ENCODE measurements at places on chromosomes 6 and 20.

DNA sequence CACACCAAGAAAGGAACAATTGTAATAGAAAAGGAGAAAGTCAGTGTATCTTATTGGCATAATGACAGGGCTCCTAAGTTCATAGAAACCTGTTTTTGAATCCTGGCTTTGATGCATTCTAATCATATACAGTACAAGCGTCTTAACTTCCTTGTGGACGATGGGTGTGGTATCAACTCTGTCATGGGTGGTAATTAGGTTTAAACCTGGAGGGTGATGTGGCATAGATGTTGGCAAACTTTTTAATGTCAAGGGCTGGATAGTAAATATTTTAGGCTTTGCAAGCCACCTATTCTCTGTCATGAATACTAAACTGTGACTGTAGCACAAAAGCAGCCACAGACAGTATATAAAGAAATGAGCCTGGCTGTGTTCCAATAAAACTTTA is 138.7 kb upstream of the EDN1 start:
- no peak for DNase-seq

DNA sequence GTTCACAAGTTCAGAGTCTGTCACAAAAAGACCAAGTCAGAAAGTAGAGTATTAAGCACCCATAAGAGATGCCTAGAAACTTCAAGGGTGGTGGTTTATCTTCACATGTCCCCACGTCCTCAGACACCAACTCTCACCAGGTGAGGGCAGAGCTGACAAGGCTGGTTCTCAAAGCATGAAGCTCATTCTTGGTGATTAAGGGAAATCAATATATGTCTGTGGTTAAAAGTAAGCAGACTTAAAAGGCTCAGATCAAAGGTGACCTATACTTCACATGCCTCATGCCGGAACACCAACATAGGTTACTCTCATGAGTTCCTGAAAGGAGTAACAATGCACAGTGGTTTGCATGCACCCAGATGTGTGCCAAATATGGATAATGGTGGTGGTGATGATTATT is 27.0 kb downstream of the IL17A start:
- no peak for DNase-seq

GRCh38 chr6:123619156-123619555 is 17.6 kb downstream of the TRDN start:
- no peak for DNase-seq

DNA sequence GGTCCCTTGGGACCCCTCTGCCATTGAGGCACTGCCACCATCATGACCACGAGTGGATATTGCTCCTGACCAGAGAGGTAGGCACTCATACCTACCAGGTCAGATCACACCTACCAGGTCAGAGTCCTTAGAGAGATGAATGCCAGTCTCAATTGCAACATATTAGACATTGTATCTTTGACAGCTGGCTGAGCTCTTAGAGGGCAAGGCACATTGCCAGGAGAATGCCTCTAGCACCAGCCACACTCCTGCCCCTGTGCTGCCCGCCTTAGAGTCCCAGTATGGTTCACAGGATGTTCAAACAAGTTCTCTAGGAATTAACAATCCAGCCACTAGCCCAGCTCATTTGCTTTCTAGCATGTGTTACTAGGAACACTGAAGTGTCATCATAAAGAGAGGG is 65.9 kb downstream of the TMEM244 start:
- no peak for DNase-seq

DNA sequence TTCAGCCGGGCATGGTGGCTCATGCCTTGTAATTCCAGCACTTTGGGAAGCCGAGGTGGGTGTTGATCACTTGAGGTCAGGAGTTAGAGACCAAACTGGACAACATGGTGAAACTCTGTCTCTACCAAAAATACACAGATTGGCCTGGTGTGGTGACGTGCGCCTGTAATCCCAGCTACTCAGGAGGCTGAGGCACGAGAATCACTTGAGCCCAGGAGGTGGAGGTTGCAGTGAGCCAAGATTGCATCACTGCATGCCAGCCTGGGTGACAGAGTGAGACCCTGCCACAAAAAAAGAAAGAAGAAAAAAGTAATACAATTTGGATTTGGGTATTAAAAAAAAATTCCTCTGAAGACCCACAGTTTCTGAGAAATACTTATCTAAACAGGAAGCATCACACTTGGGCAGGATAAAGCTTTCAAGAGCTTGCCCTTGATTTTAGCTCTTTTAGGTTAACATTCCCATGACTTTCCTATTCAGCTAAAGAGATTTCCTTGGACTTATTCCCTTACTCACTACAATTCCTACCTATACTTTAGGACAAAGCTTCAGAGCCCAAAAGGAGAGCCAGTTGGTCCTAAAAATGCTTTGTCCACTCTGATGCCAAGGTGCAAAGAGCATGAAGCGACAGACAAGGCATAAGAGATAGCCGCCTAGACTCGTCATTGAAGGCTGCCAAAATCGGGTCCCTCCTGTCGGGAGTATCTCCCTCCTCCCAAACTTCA is 1.9 kb downstream of the ELOVL2 start:
- DNase-seq: no peak

DNA sequence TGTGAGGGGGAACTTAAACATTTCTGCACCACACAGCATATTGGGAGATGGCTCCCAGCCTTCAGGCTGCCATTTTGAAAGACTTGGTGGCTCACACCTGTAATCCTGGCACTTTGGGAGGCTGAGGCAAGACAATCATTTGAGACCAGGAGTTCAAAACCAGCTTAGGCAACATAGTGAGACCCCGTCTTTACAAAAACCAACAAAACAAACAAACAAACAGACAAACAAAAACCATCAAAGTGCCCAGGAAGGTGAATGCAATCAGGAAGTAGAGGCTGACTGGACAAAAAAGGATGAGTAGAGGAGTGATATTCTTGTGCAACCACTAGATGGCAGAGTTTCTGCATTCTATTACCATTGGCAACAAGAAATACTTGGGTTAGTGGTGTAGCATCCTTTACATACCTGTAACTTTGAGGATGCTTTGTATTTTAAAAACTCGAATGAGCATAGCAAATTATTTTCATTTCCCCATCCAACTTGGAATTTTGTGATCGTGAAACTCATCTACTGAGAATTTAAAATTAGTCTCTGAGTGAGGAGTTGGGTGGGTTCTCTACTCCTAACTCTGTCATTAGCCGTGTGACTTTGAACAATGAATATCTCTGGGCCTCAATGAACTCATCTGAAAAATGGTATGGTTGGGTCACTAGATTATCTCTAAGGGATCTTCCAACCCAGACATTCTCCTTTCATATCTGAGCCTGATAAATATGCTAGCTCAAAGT is 84.4 kb downstream of the CRYBG1 start:
- DNase-seq: peak; percentile 71

- DNase-seq: no peak
Observed at GRCh38 chr20:63408684-63409046, 47.5 kb upstream of the CHRNA4 start.

DNA sequence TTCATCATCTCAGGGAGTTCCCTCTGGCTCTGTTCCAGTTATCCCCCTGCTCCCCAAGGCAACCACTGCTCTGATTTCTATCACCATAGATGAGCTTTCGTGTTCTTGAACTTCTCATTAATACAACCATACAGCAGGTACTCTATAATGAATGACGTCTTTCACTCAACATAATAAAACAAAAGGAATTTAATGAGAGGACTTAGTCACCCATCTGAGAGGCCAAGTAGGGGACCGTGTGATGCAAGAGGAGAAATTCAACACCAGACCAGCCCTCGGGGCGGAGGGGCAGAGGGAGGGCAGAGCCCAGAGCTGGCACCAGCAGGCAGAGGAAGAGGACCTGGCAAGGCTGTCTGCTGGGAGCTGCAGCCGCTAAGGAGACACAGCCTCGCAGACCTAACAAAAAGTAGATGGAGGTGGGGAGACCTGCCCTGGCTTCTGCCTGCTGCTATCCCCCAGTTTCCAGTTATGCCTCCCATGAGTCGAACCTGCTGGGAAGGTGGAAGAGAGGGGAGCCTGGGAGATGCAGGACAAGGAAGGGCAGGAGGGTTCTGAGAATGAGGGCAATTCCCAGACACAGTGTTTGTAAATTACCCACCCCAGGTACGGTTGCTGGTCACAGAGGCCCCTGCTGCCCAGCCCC is 13.8 kb downstream of the CCN5 start:
- no peak for DNase-seq

DNA sequence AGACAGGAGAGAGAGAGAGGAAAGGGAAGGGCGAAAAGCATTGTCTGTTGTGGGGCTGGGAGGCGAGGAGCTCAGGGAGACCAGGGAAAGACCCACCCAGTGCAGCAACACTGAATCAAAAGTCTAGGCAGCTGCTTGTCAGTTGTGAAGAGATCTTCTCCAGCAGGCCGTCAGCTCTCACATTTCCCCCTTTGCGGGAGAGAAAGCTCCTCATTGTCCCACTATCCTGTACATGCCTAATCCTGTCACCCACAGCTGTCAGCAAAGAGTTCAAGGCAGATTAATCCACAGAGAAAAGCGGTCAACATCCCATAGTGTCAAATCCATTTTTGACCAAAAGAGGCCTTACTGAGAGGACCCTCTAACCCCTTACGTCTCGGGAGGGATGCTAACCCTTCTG is 27.3 kb downstream of the RNF182 start:
- DNase-seq: no peak

- peak; percentile 83 for DNase-seq
Observed at GRCh38 chr6:26158581-26159356, 71.5 kb downstream of the HFE start.

GRCh38 chr20:39661833-39662232 is 699.7 kb downstream of the DHX35 start:
- DNase-seq: no peak

- DNase-seq: no peak
Observed at GRCh38 chr6:40962241-40962640, 76.8 kb downstream of the UNC5CL start.

- DNase-seq: no peak
Observed at GRCh38 chr6:137926207-137926731, 59.2 kb downstream of the TNFAIP3 start.

- no peak for DNase-seq
Observed at GRCh38 chr6:169022079-169022478, 231.6 kb downstream of the THBS2 start.

DNA sequence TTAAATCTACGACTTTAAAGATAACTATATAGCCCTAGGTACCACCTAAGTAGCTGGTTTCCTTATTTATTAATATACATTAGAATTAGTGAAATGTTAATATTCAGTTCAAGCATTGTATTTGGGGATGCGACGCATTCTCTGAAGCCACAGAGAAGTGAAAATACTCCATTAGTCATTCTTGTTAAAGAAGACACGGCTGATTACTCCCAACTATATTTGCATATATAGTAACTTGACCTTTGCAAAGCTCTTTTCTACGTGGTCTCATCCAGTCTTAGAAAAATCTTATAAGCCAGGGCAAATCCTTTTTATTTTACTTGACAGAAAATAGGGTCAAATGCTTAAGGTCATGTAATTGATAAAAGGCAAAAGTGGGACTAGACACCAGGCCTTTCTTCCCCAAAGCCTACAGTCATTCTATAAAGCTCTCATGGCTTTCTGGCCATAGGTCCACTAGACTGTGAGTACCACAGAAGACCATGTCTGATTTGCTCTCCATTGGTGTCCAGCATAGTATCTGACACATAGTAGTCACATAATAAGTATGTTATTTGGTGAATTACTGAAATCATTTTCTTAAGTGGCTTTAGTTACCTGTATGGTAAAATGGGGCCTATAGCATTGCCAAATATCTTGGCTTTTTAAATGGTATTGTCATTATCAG is 11.3 kb downstream of the ZHX3 start:
- no peak for DNase-seq

- no peak for DNase-seq
Observed at GRCh38 chr6:126628125-126628524, 288.2 kb downstream of the CENPW start.

GRCh38 chr20:12068121-12068520 is 150.4 kb downstream of the BTBD3 start:
- DNase-seq: no peak

GRCh38 chr6:148650941-148651505 is 95.8 kb upstream of the UST start:
- DNase-seq: no peak

DNA sequence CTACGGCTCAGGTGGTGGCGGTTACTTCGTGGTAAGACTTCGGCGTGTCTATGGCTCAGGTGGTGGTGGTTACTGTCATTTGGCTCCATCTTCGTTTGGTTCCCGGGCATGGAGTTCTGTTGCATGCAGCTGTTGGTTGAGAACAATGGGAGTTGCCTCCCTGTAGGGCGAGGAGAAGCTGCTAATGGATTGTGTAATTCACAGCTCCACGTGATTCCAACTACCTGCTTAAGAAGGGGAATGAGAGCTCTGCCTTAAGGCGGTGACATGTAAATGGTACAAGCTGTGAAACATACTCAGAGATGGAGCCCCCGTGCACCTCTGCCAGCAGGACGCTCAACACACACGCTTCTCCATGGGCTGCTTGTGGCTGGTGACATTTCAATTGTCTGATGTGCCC is 12.4 kb upstream of the DACT2 start:
- no peak for DNase-seq

DNA sequence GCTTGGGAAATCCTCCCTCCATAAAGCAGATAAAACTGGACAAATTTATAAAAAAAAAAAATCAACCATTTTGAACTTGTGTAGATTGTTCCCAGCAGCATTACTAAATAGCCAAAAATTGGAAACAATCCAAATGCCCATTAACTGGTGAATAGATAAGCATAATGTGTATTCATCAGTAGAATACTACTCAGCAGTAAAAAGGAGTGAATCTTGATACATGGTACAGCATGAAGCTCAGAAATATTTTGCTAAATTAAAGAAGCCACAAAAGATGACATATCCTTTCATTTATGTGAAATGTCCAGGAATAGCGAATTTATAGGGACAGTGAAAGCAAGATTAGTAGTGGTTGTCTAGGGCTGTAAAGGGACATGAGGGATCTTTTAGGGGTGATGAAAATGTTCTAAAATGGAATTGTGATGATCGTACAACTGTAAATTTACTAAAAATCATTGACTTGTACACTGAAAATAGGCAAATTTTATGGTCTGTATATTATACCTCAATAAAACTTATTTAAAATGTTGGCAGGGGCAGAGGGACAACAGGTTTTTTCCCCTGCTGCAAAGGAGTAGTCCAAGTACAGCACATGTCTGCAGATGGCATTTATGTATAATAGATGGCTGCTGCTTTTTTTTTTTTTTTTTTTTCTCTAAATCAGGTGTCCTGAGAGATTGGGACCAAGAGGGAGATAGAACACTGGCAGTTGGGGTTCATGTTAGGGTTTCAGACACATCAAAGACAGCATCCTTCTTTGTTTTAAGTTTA is 59.5 kb downstream of the CBFA2T2 start:
- DNase-seq: no peak

DNA sequence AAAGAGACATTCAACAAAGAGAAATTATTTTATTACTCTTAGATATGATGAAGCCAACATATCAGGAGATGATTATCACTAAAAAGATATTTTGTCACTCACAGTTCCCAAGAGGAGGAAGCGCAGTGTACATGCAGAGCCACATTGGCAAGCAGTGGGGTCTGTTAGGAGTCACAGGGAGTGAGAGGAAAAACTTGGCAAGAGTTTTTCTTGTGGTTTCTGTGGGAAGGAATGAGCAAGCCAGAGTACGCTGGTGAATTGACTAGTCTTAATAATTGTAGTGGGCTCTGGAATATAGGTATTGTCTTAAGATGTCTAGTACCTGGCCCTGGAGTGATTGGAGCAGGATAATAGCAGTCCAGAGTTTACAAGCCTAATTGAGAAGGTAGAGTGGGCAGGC is 1095.2 kb downstream of the GRIK2 start:
- no peak for DNase-seq

- no peak for DNase-seq
Observed at GRCh38 chr6:130233330-130233729, 10.6 kb upstream of the SAMD3 start.
